Activated CD4-positive, alpha-beta T cell treated with anti-CD3 and anti-CD28 coated beads, Interleukin-2, amount 10 ng/mL, durations not matched to agents 7 days and 5 days (primary cell): ENCODE measurements at places on chromosomes 2 and 18.

DNA sequence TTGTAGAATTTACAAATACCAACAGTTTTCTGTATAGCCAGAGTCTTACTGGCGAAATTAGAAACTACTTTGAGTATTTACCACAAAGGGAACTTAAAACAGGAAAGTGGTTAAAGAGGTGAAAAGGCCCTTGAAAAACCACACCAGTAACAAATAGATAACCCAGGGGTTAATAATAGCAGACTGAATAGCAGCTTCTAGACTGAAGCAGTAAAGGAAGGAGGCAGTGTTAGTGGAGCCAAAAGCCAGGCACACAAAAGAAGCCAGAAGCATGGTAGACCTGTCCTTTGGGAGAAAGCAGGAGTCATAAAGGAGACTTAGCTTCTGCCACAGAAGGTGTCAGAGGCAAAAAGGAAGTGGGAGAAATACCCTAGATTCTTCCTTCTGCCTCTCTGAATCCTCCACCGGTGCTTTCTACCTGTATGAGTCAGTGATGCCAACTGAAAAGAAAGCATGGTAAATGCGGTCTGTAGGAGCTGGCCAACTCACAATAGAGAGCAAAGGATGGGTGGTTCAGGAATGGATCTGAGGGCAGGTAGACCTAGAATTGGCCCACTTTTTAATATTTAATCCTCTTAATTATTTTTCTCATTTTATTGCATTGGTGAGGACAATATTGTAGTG lies 97.3 kb downstream of the ARL6IP6 start:
- DNase-seq = no peak

- DNase-seq = no peak
Observed at GRCh38 chr2:111157071-111157661, 36.5 kb downstream of the BCL2L11 start.

DNA sequence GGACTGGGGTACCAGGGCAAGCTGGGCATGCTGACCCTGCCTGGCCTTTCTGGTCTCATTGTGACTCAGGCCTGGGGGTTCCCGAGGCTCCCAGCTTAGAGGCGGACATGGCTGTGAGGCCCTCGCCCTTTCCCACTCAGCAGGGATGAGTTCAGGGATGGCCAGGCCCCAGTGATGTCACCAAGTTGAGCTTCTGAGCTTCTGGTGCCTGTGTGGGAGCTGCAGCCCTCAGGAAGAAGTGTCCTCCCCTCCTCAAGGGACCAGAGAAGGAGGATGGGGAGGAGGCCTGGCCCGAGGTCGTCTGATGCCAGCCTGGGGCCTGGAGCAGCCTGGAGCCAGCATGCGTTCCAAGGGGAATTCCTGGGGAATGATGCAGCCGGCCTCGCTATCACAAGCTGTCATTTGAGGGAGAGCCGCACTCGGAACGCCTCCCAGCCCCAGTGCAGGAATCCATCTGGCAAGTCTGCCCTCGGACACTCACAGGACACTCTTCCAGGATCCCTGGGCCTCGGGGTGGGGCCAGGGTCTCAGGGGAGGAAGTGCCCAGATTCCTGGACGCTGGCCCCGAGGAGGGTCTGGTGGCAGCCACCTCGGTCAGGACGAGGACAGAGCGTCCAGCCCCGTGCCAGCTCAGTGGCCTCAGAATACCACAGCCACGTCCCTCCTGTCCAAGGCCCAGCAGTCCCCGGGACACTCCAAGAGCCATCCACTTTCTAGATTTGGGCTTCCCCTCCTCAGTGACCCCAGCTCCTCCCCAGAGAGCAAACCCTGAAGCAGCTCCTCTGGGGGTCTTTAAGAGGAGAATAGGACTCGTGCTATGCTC lies 61.2 kb upstream of the GPC1 start:
- no peak for DNase-seq

DNA sequence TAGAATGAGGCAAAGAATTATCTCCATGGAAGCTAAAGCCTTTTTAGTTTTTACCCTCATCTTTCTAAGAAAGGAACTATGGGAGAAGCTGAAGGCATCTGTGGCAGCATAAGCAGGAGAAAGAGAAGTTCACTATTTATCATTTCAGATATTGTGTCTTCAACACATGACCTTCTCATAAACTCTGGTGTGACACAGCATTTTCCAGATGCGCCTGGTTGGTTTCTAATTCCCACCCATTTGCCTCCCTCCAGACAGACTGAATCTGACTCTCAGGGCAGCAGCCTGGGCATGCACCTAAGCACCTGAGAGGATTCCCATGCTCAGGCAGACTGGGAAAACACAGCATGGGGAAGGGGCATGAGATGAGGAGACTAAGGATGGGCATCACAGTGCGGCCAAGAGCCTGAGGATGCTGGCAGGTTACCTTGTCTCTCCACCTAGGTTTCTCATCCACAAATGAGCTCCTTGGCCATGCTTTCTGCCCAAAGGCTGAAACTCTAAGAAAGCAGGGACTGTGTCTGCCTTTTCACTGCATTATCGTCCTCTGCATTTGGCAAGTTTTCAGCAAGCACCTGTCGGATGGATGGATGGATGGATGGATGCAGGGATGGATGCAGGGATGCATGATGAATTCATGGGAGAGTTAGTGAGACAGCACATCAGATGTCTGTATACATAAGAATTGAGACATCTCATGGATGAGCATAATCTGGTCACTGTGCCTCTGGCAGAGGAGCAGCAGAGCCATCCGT lies 28.8 kb upstream of the SULT1C4 start:
- no peak for DNase-seq

GRCh38 chr2:201448701-201449100 lies 2.6 kb downstream of the TRAK2 start:
- DNase-seq = peak; percentile 60

DNA sequence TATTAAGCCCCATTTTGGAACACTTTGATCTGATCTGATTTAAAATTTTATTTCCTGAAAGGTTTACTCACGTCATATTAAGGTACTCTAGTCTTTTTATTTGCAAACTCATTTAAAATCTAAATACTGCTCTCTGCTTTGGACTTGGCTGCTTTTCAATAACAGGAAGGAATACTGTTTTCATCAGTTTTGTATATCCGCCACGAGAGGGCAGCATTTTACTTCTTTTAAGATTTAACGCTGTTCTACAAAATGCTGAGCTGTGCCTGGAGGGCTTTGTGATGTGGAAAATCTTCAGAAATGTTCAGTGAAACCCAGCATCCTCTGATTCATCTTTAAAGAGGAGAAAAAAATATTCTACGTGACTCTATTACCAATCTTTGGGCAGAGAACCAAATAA lies 37.5 kb upstream of the SLC38A11 start:
- peak; percentile 47 for DNase-seq

DNA sequence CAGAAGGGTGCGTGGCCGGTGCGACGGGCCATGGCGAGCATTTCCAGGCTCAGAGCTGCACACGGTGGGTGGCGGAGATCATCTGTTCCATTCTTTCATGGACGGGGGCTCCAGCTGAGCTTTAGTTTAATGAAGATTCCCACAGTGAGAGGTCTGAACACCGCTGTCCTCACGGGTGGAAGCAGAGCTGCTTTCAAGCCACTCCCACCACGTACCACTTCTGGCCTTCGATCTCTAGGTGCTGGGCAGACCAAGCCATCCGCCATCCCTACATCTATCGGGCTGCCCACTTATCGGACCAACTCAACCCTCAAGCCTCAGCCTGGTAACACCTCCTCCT lies 18.5 kb downstream of the GPR35 start:
- DNase-seq = no peak
